ENCODE measurements at places on chromosomes 12 and 14.

- DNase-seq: no peak
These were observed 16.9 kb downstream of the MEG3 start for GRCh38 chr14:100842799-100843198.

- DNase-seq: peak; percentile 59
These were observed 62.5 kb downstream of the DRAM1 start for GRCh38 chr12:101939856-101940265.

DNA sequence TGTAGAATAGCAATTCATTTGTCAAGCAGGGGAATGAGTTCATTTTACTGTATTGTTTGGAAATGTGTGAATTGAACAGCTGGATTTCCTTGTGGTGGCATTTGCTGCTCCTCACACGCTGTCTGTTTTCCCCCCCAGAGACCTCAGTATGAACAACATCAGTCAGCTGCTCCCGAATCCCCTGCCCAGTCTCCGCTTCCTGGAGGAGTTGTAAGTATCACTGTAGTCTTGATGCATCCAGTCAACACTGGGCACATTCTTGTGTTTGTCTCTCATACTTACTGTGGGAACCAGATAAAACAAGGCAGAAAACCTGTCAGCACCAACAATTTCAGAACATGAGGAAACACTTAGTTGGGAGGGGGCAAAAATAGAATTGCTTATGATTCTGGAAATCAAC is 64.9 kb downstream of the LGR5 start:
- DNase-seq: no peak

GRCh38 chr12:119423285-119423684 is 88.8 kb downstream of the CCDC60 start:
- no peak for DNase-seq

DNA sequence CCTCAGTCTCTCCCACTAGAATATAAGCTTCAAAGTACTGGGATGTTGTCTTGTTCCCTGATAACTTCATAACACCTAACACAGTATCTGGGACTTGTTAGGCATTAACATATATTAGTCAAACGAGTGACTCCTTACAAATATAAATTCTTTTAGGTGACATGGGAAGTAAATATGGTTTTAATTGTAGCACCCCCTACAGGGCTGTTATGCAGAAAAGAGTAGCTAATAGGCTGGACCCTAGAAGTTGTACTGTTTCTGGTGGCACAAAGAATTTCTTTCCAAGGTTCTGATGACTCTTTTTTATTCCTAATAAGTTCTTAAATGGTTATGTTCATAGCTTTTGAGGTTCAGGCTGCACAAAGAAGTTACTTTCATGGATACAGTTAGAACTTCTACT is 29.8 kb downstream of the GPATCH2L start:
- DNase-seq: no peak

GRCh38 chr14:23512156-23512555 is 39.4 kb downstream of the ZFHX2 start:
- no peak for DNase-seq

GRCh38 chr12:94571556-94571955 is 78.8 kb downstream of the TMCC3 start:
- no peak for DNase-seq

- DNase-seq: no peak
These were observed 17.3 kb downstream of the SART3 start for GRCh38 chr12:108543652-108544051.

- no peak for DNase-seq
These were observed 20.6 kb downstream of the JAG2 start for GRCh38 chr14:105147671-105148603.

DNA sequence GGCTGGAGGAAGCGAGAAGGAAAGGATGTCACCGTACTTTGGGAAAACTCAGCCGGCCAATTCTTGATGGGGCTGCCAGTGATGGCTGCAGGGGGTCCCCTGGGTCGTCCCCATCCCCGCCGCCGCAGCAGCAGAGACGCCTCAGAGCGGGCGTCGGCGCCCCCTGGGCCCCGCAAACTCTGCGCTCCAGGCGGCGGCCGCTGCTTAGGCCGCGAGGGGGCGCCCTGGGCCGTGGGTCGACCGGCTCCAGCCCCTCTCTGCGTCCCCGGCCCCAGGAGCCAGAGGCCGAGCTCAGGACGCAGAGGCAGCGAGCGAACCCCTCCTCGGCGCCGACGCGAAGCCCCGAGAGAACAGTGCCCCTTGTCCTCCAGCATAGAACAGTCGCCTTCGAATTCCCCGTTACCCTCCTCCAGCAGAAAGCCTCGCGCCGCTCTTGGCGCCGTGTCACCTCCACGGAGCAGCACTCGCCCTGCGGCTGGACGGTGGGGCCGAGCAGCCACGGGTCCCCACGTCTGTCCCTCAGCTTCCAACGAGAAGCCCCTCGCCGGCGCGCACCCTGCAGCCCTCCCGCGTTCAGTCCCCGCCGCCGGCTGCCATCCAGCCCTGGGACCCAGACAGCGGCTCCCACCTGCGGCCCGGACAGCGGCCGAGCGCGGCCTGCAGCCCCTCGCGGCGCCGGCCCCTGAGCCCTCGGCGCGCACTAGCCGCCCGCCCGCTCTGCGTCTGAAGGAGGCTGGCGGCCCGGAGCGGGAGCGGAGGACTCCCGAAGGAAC is 106.6 kb downstream of the PRICKLE1 start:
- peak; percentile 94 for DNase-seq

GRCh38 chr12:23055004-23055403 is 430.0 kb downstream of the ETNK1 start:
- peak; percentile 58 for DNase-seq

DNA sequence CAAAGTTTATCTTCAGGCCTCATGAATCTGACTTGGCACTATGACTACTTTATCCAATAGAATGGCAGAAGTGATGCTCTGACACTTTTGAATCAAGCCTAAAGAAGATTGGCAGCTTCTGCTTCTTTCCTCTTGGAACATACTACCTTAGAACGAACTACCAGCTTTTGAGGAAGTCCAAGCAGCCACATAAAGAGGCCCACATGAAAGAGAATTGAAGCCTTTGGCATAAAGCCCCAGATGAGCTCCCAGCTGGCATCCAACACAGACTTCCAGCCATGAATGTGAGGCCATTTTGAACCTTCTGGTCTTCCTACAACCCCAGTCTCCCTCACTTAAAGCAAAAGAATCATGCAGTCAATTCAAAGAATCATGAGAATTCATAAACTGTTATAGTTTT is 65.8 kb downstream of the EEA1 start:
- no peak for DNase-seq

DNA sequence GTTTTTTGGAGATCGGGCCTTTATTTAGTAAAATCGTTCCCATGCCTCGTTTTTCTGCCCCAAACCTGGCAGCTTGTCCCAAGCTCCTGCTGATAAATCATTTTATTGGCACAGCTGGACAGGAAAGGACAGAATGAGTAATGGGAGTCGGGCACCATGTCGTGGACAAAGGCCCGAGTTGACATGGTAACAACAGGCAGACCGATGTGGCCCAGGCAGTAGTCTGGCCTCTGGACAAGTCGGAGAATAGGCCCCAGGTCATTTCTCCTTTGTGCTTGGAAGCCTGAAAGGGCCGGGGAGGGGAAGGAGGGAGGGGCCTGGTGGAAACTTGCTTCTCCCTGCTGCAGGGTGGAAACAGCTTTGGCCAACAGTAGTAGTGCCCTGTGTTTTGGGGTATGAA is 234.9 kb downstream of the SUDS3 start:
- DNase-seq: no peak

DNA sequence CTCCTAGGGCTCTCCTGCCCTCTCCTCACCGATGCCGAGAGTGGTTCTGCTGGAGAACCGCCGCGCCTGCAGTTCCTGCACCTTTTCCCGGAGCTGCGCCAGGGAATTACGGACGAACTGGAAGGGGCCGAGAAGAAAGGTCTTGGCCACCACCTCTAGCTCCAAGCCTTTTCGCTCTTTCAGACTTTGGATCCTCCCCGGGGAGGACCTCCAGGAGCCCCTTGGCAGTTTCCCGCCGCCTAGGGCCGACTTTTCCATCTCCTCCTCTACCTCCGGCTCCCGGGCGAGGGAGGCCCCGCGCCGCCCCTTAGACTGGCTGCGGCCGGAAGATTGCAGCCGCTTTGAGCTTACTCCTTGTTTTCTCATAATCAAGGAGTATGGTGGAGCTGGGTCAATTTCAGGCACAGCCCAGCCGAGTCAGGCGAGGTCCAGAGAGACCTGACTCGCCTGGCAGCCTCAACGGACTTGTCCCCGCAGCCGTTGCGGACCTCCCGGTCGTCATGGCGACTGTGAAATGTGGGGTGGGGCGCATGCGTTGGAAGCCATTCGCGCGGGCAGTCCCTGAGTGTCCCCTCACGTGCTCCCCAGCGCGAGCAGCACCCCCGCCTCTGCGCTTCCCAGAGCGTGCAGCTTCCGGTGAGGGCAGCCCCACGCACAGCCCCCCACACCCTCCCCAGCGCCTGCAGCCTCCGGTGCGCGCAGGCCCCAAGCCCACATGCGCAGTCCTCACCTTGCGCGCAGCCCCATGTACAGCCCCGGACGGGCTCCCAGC is at the start of gene DPY19L2:
DPY19L2 (minus strand) TSS at position 466 of the 772 bp plus-strand sequence; CDS start at position 366, 100 bp downstream.
- DNase-seq: peak; percentile 76

GRCh38 chr14:24095271-24096068 is 1.4 kb downstream of the PCK2 start:
- peak; percentile 12 for DNase-seq

DNA sequence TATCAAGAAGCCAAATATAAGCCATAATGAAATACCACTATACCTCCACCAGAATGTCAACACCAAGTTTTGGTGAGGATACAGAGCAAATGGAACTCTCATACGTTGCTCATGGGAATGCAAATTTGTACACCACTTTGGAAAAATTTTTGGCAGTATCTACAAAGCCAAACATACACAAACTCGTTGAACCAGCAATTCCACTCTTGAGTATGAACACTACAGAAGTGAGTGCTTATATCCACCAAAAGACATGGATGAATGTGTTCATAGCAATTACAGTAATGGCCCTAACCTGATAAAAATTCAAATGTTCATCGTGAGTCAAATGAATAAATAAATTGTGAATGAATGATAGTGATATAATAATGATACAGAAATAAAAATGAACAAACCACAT is 24.8 kb downstream of the C12orf71 start:
- no peak for DNase-seq

DNA sequence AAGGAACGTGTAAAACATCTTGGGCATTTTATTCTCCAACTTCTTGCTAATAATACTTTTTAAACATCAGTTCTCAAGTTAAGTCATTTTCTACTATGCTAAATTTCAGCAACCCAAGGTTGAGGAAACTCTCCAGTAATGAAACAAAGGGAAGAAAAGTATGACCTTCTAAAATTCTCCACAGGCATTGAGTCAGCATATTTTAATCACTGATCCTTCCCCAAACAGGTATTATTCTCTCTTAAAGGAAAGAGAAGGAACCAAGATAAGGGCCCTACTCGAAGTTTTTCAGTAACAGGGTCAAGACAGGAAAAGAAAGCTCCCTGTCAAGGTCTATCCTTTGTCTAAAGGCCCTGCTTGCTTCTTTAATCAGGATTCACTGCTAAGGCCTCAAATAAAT is 3.0 kb downstream of the KICS2 start:
- DNase-seq: no peak

DNA sequence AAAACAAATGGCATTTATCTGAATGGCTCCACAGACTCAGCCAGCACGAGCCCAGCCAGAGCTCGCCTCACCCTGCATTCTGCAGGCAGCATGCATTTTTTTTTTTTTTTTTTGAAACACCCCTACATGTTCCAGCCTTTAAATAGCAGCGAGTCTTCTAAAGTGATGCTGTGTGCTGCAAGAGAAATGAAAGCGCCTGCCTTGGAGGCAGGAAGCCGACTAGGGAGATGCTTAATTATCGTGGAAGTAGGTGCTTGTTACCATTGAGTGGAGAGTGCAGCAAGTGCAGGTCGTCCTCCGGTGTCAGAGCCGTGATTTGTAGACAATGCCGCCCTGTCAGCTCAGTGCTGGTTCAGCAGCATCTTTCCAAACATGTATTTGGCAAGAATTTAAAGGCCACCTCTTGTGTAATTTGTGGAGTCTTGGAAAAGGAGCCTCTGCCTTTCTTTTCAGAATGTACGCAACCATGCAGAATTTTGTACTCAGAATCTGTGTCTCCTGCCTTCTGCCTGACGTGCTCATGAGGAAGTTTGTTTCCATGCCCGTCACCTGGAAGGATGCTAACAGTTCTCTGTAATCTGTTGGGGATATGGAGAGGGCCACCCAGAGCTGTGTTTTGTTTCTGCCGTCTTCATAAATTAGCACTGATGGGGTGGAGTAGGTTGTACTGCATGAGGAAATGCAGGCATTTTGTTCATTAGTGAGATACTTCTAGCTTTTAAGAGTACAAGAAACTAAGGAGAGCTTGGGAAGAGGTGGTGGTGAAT is 345.9 kb upstream of the RGS6 start:
- no peak for DNase-seq

- DNase-seq: no peak
These were observed 91.9 kb downstream of the VRK1 start for GRCh38 chr14:96889091-96889490.

- DNase-seq: no peak
These were observed 55.6 kb downstream of the RASSF8 start for GRCh38 chr12:26014085-26014484.

DNA sequence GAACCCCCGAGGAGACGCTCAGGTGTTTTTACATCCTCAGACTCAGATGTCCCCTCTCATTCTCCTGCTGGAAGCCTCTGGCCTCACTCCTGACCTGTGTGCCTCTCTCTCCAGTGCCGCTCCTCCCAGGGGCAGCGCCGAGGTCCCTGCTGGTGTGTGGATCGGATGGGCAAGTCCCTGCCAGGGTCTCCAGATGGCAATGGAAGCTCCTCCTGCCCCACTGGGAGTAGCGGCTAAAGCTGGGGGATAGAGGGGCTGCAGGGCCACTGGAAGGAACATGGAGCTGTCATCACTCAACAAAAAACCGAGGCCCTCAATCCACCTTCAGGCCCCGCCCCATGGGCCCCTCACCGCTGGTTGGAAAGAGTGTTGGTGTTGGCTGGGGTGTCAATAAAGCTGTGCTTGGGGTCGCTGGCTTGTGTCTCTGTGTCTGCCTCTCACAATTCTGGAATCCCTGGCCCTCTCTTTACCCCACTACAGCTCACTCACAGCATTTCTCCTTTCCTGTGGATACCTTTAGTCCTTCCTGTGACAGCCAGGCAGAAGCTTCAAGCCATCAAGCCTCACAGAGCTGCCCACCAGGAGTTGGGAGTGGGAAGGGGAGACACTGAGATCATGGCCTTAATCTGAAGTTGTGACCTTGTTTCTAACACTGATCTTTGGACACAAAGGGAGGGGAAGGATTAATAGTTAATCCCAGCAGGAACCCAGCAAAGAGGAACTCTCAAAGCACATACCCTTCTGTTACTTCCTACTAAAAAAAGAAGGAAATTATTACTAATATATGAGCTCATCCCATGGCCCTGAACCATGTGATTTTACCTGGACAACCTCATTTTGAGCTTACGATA is 1.1 kb upstream of the SOAT2 start:
- no peak for DNase-seq

Measured in endothelial cell (in vitro differentiated cells).